ENCODE measurements at places on chromosomes 12 and 14.

- no peak for DNase-seq
These were observed 268.0 kb downstream of the CCDC59 start for GRCh38 chr12:82090165-82090564.

- peak; percentile 50 for DNase-seq
These were observed 117.3 kb upstream of the ARID2 start for GRCh38 chr12:45612044-45612794.

DNA sequence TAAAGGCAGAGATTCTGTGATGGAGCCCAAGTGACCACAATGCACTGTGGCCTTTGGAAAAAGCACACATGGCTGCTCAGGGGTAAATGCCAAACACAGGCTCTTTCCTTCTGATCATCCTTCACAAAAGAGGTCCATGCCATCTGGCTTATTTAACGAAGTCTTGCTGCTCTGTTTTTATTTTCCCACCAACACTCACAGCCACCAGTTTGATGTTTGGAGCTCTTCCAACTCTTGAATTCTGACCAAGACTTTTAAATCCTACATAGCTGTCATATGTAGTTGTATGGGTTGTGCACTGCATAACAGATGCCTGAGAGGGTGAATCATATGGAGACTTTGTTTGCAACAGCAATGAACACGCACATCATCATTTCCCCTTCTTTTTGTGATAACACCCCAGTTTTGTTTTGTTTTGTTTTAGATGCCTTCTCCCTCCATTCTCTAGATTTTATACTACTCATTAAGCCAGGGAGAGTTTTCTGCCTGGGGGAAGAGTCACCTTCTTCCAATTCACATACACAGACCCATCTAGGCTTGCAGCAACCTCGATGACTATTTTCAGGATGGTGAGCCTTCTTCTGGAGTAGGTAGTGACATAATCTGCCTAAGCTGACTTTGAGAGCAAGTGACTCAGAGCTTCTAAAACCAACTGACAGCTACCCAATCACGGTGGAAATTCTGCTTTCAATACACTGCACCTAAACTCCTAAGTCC lies 145.2 kb upstream of the WSCD2 start:
- no peak for DNase-seq

GRCh38 chr14:95915330-95915729 lies 38.7 kb downstream of the TUNAR start:
- DNase-seq = no peak

- DNase-seq = no peak
These were observed 4.9 kb upstream of the PTGDR start for GRCh38 chr14:52262600-52262999.

GRCh38 chr12:9792961-9793617 lies 32.4 kb upstream of the CD69 start:
- peak; percentile 61 for DNase-seq

DNA sequence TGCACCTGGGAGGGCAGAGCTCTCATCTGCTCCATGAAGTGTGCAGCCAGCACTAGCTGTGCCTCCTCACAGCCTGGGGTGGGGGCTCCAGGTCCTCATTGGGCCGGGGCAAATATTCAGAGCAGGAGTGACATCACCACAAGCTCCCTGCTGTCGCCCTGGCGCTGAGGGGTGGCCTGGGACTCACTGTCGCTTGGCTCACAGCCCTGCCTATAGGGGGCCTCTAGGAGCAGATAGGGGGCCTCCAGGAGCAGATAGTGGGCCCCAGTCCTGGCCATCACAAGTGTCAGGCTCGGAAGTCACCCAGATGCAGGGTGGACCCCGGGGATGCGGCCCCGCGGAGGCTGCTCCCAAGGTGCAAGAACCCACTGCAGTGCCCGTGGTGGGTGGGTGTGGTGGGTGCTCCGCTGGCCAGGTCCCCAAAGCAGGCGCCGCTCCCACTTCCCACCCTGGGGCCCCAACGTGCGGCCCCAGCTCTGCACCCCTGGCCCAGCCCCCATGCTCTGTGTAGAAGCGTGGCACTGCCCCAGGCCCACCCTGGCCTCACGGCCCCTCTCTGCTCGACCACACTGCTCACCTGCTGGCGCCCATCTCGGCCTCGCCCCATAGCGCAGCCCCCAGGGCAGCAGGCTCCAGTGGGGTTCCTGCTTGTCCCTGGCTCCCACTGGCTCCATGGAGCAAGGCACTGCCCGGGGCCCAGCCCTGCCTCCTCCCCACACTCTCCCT lies 18.0 kb downstream of the SYNJ2BP start:
- DNase-seq = no peak

GRCh38 chr12:56164345-56164729 lies 6.2 kb downstream of the MYL6 start:
- no peak for DNase-seq

- peak; percentile 68 for DNase-seq
These were observed 8.9 kb downstream of the ISCA2 start for GRCh38 chr14:74502236-74503019.

DNA sequence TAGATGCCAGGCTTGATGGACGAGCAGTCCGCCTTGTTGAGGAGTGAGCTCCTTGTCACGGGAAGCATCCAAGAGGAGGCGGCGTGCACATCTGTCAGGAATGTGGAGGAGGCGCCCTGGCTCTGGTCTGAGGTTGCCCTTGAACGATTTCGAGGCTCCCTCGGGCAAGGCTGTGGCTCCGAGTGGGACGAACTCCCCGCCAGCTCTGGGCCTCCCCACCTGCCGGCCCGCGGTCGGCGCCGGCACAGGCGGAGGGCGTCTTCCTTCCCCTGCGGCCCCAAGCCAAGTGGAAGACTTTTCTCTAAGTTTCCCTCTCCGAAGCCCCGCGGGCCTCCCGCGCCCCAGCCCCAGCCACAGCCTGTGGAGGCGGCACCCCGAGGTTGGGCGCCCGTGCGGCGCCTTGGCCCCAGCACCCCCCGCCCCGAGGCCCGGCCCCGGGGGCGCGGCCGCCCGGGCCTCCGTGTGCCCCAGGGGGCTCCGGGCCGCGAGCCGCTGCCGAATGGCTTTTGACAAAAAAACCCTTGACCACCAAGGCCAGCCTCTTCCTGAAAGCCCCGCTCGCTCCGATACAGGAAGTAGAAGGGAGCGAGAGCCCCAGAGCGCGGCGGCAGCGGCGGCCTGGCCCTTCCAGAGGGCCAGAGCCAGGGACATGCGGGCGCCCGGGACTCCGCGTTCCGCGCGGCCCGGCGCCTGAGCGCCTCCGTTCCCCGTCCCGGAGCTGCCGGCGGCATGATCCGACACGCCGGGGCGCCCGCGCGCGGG lies at the start of gene RIN3:
Gene RIN3 (plus strand): TSS at position 578 of the 762 bp plus-strand sequence. CDS start 152 bp downstream, at position 730.
- peak; percentile 59 for DNase-seq

- no peak for DNase-seq
These were observed 78.6 kb downstream of the SLC15A5 start for GRCh38 chr12:16198884-16199283.

DNA sequence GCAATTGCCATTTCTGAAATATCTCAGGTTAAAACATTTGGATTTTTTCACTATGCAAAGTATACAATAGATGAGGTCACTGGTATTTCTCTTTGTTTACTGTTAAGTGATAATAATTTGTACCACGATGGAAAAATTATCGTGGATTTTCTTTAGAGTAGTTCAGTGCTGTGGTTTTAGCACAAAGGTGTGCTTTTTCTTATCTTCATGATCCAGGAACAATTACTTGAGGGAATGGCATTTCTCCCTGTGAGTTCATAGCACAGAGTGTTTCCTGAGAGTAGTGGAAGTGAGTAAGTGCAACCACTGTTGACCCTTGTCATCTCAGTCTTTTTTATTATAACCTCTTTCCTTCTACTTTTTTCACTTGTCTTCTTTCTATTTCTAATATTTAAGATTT lies 86.8 kb downstream of the FGD4 start:
- DNase-seq = no peak

- DNase-seq = peak; percentile 29
These were observed 30.7 kb downstream of the TMEM229B start for GRCh38 chr14:67457782-67458181.

GRCh38 chr12:73225371-73225937 lies 953.3 kb downstream of the TRHDE start:
- no peak for DNase-seq

DNA sequence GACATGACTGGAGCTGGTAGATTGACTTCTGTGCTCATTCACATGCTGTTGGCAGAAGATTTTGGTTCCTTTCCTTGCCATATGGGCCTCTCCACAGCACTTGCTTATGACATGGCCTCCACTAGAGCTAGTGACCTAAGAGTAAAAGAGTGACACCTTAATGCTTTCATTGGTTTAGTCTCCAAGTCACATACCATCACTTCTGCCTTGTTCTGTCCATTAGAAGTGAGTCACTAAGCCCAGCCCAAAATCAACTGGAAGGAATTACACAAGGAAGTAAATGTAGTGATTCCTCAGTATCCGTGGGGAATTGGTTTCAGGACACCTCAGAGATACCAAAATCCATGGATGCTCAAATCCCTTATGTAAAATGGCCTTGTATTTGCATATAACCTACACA lies 81.3 kb downstream of the PPHLN1 start:
- DNase-seq = peak; percentile 63

DNA sequence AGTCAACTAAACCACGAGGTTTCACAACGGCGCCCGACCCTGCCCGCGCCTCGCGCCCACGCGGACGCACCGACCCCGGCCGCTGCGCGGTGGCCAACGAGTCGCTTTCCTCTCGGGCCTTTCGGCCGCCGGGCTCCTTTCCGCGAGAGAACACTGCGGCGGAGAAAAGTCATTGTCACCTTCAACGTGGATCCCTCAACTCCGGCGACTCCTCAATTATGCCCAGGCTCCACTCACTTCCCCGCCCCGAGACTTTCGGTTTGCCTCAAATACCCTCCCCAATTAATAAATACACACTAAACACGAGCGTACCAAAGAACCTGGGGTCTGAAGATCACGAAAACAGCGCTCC lies 450 bp downstream of the SINHCAF start:
- DNase-seq = no peak

DNA sequence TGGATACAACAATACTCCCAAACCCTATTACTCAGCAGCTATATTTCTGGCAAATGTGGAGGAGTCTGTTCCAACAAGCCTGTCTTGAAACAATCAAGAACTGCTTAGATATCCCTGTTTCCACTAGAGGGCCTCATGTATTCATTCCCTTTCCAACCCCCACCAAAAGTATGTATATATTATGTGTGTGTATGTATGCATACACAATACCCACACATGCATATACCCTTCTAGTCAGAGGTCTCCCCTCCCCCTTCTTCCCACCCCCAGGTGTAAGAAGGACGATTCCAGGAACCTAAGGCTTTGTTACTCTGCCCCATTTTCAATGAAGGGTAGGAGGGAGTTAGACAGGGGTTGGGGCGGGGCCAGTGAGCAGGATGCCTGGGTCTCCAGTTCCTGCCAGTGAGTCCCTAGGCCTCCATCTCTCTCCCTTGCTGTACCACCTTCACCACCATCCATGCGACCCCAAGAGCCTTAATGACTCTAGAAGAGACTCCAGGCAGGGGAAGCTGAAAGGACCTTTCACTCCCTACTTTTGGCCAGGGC lies at the start of gene DGKA:
Gene DGKA (plus strand): TSS at position 392 of the 546 bp plus-strand sequence. CDS start 5,342 bp downstream, outside the sequence.
- peak; percentile 86 for DNase-seq

GRCh38 chr12:9731797-9732196 lies 1.1 kb downstream of the CLECL1 start:
- no peak for DNase-seq

GRCh38 chr14:89519040-89519439 lies 102.0 kb upstream of the FOXN3 start:
- DNase-seq = no peak

DNA sequence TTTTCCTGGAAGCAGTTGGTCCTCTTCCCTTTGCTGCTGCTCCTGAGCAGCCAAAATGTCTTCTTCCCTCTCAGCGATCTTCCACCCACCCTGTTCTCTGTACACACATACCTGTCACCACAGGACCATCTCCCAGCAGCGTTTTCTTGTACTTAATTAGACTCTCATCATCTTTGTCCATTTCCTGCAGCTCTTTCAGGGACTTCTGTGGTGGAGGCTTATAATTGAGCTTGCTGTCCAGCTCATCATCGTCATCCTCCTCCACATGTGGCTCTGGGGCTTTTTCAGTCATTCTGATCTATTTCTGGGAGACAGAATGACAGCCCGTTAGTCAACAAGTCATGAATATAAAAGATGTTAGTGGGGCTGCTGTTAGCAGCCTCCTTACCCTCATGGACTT lies 11.0 kb downstream of the ARHGDIB start:
- no peak for DNase-seq

- DNase-seq = no peak
These were observed 3.1 kb downstream of the CACNA2D4 start for GRCh38 chr12:1915082-1915968.
